ENCODE measurements at places on chromosomes 6 and 20. TPM values are rescaled to one million over a fixed set of nuclear protein-coding genes. Genes with fewer than 3 reads are reported as not detected.

The SLC22A16 gene
- total RNA-seq: not detected

The F13A1 gene
- total RNA-seq: not detected

The FOXC1 gene
- total RNA-seq: 3.5 TPM

The SS18L1 gene
- total RNA-seq: 11.2 TPM

The AKIRIN2 gene
- total RNA-seq: 14.9 TPM

The EFCAB8 gene
- total RNA-seq: not detected

The GSTA1 gene
- total RNA-seq: not detected

The MYLK4 gene
- 0.04 TPM for total RNA-seq

The EEF1E1 gene
- total RNA-seq: 78.9 TPM

The GINM1 gene
- total RNA-seq: 42.6 TPM

The C20orf204 gene
- total RNA-seq: under 0.01 TPM

The ID4 gene
- total RNA-seq: 0.23 TPM

Measured in hair follicular keratinocyte (primary cell).